ENCODE measurements at places on chromosomes 7 and 10.
A peak's percentile ranks its signal among the peaks of the same experiment; 100 is the strongest.

DNA sequence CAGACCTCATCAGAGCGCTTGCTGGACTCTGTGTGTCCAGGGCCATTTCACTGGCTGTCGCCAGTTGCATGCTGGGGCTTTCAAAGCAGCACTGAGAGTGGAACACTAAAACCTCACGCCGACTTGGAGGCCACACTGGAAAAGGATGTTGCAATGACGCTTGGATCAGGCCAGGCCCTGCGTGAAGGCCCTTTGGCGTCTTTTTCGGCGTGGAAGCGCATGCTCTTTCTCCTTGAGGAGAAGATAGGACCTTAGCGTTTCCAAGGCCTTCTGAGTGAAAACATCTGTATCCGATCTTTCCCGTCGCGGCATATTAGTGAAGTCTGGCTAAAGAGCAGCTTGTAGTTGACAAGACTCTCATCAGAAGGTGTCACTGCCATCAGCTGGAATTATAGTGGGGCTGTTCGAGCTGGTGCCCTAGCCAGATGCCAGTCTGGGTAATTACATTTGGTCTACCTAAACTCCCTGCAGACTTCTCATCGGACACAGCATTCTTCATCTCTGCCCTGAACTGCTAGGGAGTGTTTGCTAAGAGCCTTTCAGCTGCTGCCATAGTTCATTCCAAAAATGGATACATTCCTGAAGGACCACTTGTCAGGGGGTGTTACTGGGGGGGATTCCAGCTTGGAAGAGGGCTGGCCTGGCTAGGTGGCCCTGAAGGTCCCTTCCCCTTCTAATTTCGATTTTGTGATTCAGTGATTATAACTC is 167.7 kb upstream of the TCF7L2 start:
- H3K4me3 ChIP-seq = no peak overlapping the region
- no peaks in the 10 kb centered on the region for H3K27me3 ChIP-seq
- no peak for DNase-seq
- H3K36me3 ChIP-seq = peaks cover 24% of the 10 kb centered on the region
- peaks cover 1% of the 10 kb centered on the region for H3K4me1 ChIP-seq
- H3K27ac ChIP-seq = no peak overlapping the region

DNA sequence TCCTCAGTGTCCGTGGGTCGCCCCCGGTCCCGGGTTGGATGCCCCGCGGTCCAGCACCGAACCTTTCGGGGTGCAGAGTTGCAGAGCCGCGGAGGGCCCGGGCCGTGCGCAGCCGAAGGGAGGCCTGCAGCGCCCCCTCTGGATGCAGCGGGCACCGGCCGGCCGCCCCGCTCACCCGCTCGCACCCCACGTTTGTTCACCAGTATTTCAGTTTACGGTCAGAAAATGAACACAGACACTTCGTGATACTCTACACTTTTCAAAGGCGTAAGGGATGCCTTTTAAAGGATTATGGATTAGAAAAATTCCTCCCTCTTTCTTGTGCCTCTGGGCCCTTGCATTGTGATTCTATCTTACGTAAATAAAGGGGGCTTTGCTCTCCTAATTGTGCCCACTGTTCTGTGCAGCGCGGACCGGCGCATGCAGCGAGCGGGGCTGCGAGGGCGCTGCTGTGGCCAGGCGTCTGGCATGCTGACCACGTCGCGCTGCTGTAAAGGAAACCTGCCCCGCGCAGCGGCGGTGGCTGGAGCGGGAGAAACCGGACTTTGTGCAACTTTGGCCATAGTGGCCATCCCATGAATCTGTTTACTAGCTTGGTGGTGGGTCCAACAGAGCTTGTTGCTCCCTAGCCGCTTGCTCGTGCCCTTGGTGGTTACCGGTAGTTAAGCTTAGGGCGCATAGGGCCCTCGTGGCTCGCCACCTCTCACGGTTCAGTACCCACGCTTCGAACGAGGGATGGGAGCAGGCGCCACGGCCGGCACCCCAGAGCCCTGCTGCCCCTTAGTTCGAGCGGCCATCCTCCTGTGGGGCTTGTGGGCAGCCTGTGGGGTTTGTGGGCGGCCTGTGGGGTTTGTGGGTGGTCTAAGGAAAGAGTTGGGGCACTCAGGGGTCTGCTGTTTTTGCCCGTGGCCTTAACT is 739 bp upstream of the MEST start:
- peaks cover 46% of the 10 kb centered on the region for H3K4me1 ChIP-seq
- DNase-seq = no peak
- H3K4me3 ChIP-seq = peak overlapping the region; percentile 78
- H3K27me3 ChIP-seq = peaks cover 18% of the 10 kb centered on the region

GRCh38 chr7:128923411-128923800 is 12.9 kb upstream of the KCP start:
- no peak overlapping the region for H3K27ac ChIP-seq
- H3K36me3 ChIP-seq = no peaks in the 10 kb centered on the region
- H3K4me3 ChIP-seq = no peak overlapping the region
- peaks cover 11% of the 10 kb centered on the region for H3K4me1 ChIP-seq

- H3K4me3 ChIP-seq = no peak overlapping the region
- H3K4me1 ChIP-seq = peaks cover 26% of the 10 kb centered on the region
- no peak for DNase-seq
- H3K36me3 ChIP-seq = no peaks in the 10 kb centered on the region
- peak overlapping the region; percentile 14 for H3K27ac ChIP-seq
- peaks cover 6% of the 10 kb centered on the region for H3K27me3 ChIP-seq
These were observed 71.3 kb upstream of the TES start for GRCh38 chr7:116139007-116139406.

- no peaks in the 10 kb centered on the region for H3K4me1 ChIP-seq
- no peak for DNase-seq
- H3K36me3 ChIP-seq = no peaks in the 10 kb centered on the region
- peaks cover 12% of the 10 kb centered on the region for H3K27me3 ChIP-seq
- H3K4me3 ChIP-seq = no peak overlapping the region
These were observed 144.6 kb downstream of the DNAJB6 start for GRCh38 chr7:157481389-157481788.

GRCh38 chr7:80918399-80918798 is 452 bp downstream of the SEMA3C start:
- no peak overlapping the region for H3K27ac ChIP-seq
- peak overlapping the region; percentile 54 for H3K4me3 ChIP-seq
- peaks cover 34% of the 10 kb centered on the region for H3K27me3 ChIP-seq
- H3K4me1 ChIP-seq = peaks cover 32% of the 10 kb centered on the region

GRCh38 chr7:34939175-34939574 is 98.1 kb downstream of the DPY19L1 start:
- H3K27ac ChIP-seq = no peak overlapping the region
- H3K27me3 ChIP-seq = no peaks in the 10 kb centered on the region
- H3K4me3 ChIP-seq = no peak overlapping the region
- H3K4me1 ChIP-seq = no peaks in the 10 kb centered on the region
- H3K36me3 ChIP-seq = peaks cover 8% of the 10 kb centered on the region
- no peak for DNase-seq

DNA sequence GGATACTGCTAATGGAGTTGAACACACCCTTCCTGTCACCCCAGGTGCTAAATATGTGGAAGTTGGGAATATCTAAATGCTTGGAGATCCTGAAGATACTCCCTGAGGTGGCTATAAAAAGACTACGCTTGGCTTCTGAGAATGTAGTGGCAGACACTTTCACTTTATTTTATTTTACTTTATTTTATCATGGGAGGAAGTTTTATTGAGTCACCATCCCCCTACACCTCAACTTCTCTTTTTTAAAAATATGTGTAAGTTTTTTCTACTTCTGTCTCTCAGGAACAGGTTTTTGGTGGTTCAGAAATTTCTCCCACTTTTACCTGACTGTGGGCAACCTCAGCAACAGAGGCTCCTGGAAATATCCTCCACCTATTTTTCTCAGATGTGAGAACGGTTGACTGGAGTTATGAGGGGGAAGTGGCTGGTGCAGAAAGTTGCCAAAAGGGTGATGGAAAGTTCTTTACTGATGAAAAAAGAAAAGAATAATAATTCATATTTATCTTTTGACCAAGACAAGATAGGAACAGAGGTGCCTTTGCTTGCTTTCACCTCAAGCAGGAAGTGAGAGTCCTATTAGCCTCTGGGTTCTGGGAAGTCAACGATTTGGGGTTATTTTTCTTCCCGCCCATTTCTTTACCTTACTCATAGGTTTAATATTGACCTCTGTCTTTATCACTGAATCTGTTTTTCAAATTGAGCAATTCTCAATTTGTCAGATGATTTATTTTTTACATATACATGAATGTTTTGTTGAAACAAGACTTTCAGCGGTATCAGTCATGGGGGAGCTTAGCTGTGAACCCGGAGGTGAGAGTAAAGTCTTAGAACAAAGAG is 103.6 kb downstream of the AHR start:
- no peaks in the 10 kb centered on the region for H3K27me3 ChIP-seq
- H3K4me1 ChIP-seq = peaks cover 51% of the 10 kb centered on the region
- peak overlapping the region; percentile 90 for H3K27ac ChIP-seq
- no peaks in the 10 kb centered on the region for H3K36me3 ChIP-seq
- DNase-seq = peak; percentile 18

- no peaks in the 10 kb centered on the region for H3K36me3 ChIP-seq
- no peak overlapping the region for H3K4me3 ChIP-seq
- DNase-seq = no peak
These were observed 543.5 kb upstream of the ADARB2 start for GRCh38 chr10:2280713-2281300.

- H3K36me3 ChIP-seq = no peaks in the 10 kb centered on the region
- H3K4me3 ChIP-seq = no peak overlapping the region
- no peaks in the 10 kb centered on the region for H3K4me1 ChIP-seq
- H3K27ac ChIP-seq = no peak overlapping the region
These were observed 265.6 kb downstream of the PHF14 start for GRCh38 chr7:11239316-11239715.

GRCh38 chr7:93054975-93055374 is 62.8 kb downstream of the SAMD9 start:
- H3K4me1 ChIP-seq = peaks cover 3% of the 10 kb centered on the region
- no peak overlapping the region for H3K27ac ChIP-seq
- no peak for DNase-seq
- no peak overlapping the region for H3K4me3 ChIP-seq
- H3K36me3 ChIP-seq = no peaks in the 10 kb centered on the region

- no peak overlapping the region for H3K4me3 ChIP-seq
- peaks cover 3% of the 10 kb centered on the region for H3K27me3 ChIP-seq
- DNase-seq = no peak
- peaks cover 36% of the 10 kb centered on the region for H3K4me1 ChIP-seq
- H3K27ac ChIP-seq = no peak overlapping the region
- H3K36me3 ChIP-seq = no peaks in the 10 kb centered on the region
These were observed 62.4 kb downstream of the FZD1 start for GRCh38 chr7:91326516-91327199.

GRCh38 chr10:91194497-91195179 is 25.8 kb upstream of the PCGF5 start:
- peaks cover 81% of the 10 kb centered on the region for H3K4me1 ChIP-seq
- peaks cover 28% of the 10 kb centered on the region for H3K36me3 ChIP-seq
- DNase-seq = no peak
- no peaks in the 10 kb centered on the region for H3K27me3 ChIP-seq
- H3K27ac ChIP-seq = peak overlapping the region; percentile 78

DNA sequence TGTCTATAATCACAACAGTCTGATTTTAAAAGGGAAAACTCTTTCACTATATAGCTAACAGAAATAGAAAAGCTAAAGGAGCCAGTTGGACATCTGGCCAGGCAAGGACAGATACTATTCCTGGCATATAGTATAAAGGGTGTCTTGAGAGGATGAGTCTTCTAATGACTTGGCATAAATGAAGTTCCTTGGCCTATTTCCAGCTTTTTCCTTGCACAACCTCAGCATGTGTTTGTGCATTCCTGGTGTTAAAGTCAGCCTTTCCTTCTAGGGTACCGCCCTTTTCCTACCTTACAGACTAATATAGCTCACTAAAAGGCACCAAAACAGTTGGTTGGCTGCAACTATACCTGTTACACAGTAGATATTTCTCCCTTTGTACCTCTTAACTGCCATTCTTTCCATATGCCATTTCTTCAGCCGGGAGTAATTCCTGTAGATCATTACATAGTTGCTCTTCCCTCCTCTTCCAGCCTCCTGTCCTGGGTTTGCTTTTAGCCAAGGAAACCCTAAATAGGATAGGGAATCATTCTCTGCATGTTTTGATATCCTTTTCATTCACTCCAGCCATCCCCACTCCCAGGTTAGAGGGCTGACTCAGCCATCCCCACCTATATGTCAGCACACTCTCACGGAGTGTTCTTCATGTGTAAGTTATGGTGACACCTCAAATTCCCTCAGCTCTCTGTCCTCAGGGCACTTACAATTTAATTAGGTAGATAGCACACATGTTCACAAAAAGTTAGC is 102.1 kb upstream of the MDFIC start:
- H3K27me3 ChIP-seq = peaks cover 4% of the 10 kb centered on the region
- no peak overlapping the region for H3K27ac ChIP-seq
- no peak overlapping the region for H3K4me3 ChIP-seq
- H3K36me3 ChIP-seq = no peaks in the 10 kb centered on the region
- no peaks in the 10 kb centered on the region for H3K4me1 ChIP-seq
- DNase-seq = no peak

- H3K27me3 ChIP-seq = no peaks in the 10 kb centered on the region
- peak overlapping the region; percentile 99 for H3K27ac ChIP-seq
- H3K4me1 ChIP-seq = peaks cover 42% of the 10 kb centered on the region
- H3K36me3 ChIP-seq = peaks cover 17% of the 10 kb centered on the region
- H3K4me3 ChIP-seq = peak overlapping the region; percentile 92
- no peak for DNase-seq
These were observed 703 bp upstream of the HILPDA start for GRCh38 chr7:128454808-128455542.

- no peak for DNase-seq
- H3K36me3 ChIP-seq = peaks cover 74% of the 10 kb centered on the region
- H3K27ac ChIP-seq = no peak overlapping the region
- H3K4me3 ChIP-seq = no peak overlapping the region
- no peaks in the 10 kb centered on the region for H3K27me3 ChIP-seq
These were observed 8.0 kb downstream of the ZNF518A start for GRCh38 chr10:96138102-96138501.

- no peaks in the 10 kb centered on the region for H3K4me1 ChIP-seq
- no peak overlapping the region for H3K27ac ChIP-seq
- DNase-seq = no peak
- no peaks in the 10 kb centered on the region for H3K36me3 ChIP-seq
- H3K27me3 ChIP-seq = peaks cover 25% of the 10 kb centered on the region
- no peak overlapping the region for H3K4me3 ChIP-seq
These were observed 42.5 kb downstream of the PPP1R3C start for GRCh38 chr10:91590142-91590903.

DNA sequence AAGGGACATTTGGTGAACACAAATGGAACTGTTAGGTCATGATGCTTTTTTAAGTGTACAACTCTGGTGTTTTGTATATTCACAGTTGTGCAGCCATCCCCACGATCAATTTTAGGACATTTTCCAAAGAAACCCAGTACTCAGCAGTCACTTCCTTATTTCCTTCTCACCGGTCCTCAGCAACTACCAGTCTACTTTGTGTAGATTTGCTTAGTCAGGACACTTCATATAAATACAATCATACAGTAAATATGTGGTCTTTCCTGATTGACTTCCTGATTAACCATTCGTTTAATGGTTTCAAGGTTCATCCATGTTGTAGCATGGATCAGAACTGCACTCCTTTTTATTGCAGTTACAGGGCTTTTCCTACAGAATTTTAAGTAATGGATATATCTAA is 14.4 kb downstream of the SGPL1 start:
- H3K36me3 ChIP-seq = peaks cover 32% of the 10 kb centered on the region
- peaks cover 44% of the 10 kb centered on the region for H3K4me1 ChIP-seq
- H3K27ac ChIP-seq = peak overlapping the region; percentile 38
- DNase-seq = no peak
- peak overlapping the region; percentile 37 for H3K4me3 ChIP-seq
- H3K27me3 ChIP-seq = no peaks in the 10 kb centered on the region

GRCh38 chr10:123854498-123854897 is 37.1 kb downstream of the CPXM2 start:
- peaks cover 12% of the 10 kb centered on the region for H3K27me3 ChIP-seq
- H3K27ac ChIP-seq = no peak overlapping the region
- no peak for DNase-seq
- H3K4me3 ChIP-seq = no peak overlapping the region
- no peaks in the 10 kb centered on the region for H3K36me3 ChIP-seq

- H3K27ac ChIP-seq = no peak overlapping the region
- H3K27me3 ChIP-seq = no peaks in the 10 kb centered on the region
- DNase-seq = no peak
- no peaks in the 10 kb centered on the region for H3K4me1 ChIP-seq
- no peak overlapping the region for H3K4me3 ChIP-seq
- no peaks in the 10 kb centered on the region for H3K36me3 ChIP-seq
These were observed 159.5 kb upstream of the HGF start for GRCh38 chr7:81929386-81929785.
